ENCODE measurements at places on chromosomes 16 and 17. TPM values are rescaled to one million over a fixed set of nuclear protein-coding genes. Genes with fewer than 3 reads are reported as not detected.

DNA sequence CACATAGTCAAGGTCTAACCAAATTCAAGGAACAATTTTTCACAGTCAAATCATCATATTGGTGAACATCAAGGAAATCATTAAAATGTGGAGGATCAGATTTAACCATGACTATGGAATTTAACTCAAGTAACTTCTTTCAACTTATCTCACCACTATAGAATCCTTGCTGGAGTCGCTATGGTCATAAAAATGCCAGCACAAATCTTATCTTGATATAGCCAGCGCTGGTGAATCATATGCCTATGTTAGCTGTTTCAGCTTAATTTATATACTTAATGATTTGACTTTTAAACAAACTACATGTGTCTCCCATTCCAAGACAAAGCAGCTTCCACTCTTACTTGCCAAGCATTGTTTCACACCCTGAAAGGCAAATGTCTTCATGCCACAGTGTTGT lies 416.4 kb downstream of the CDH11 start:
- no peak for DNase-seq
- no peaks in the 10 kb centered on the region for H3K4me1 ChIP-seq
- no peaks in the 10 kb centered on the region for H3K36me3 ChIP-seq
- H3K27me3 ChIP-seq, result no peaks in the 10 kb centered on the region

GPR139 gene
- not detected for total RNA-seq

OMG gene
- total RNA-seq, result not detected

EME1 gene
- not detected for total RNA-seq

- no peak overlapping the region for H3K27ac ChIP-seq
- no peak overlapping the region for H3K4me3 ChIP-seq
- H3K36me3 ChIP-seq, result no peaks in the 10 kb centered on the region
- no peak for DNase-seq
Measured at GRCh38 chr17:33500151-33500550, 207.1 kb upstream of the ASIC2 start.

GRCh38 chr17:39002991-39003715 lies 36.0 kb upstream of the FBXO47 start:
- H3K4me1 ChIP-seq, result peaks cover 26% of the 10 kb centered on the region
- peak; percentile 77 for DNase-seq
- H3K27ac ChIP-seq, result peak overlapping the region; percentile 70
- H3K36me3 ChIP-seq, result no peaks in the 10 kb centered on the region
- H3K4me3 ChIP-seq, result no peak overlapping the region
